ENCODE measurements at places on chromosomes 12 and 14.

DNA sequence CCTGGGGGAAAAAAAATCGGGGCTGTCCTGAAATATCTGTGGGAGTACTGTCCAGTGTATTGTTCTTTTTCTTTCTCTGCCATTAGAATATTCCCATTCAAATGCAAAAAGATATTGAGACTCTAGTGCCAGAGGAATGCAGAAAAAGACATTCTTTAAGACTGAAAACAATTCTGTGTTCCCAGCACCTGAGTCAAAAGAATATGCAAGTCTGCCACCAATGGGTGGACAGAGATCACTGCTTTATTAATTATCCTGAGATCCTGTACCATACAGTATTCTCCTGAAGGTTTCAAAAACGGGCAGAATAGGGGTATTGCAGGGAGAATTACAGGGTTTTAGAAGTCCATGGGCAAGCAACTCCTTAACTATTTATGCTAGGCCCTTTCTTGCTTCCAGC is 361.8 kb downstream of the C12orf50 start:
- no peak for DNase-seq

GRCh38 chr12:43004908-43005307 is 415.4 kb upstream of the PRICKLE1 start:
- no peak for DNase-seq

GRCh38 chr12:123044351-123044750 is 63.9 kb downstream of the ARL6IP4 start:
- no peak for DNase-seq

GRCh38 chr12:52992699-52993557 is 13.3 kb upstream of the EIF4B start:
- DNase-seq = no peak
